DMS 273 treated with DMSO at 0.1 percent for 48 hours (cell line): ENCODE measurements at places on chromosomes 2 and 18.

DNA sequence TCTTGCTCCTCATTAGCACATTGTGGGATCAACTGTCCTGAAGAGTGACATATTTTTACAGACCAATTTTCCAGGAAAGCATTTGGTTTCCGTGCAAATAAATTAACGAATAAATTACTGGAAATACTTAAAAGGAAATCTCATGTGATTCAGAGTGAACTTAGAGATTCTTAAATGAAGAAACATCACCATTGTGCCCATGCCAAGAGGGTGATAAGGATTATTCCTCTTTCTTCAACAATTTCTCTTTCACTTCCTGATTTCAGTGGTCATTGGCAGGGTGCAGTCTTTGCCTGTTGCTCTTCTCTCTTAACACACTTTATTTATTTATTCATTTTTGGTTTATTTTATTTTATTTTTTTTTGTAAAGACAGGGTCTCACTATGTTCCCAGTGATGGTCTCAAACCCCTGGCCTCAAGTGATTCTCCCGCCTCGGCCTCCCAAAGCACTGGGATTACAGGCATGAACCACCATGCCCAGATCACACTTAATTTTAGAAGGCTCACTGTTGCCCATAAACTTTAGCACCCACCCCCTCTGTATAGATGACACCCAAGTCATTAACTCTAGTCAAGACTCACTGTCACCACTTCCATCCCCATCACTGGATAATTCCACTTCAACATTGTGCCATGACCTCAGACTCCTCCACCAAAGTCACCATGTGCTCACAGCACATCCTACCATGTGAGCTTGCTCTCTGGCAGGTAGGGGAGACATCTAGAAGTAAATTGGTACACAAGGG is 92.6 kb upstream of the CERS6 start:
- no peak for DNase-seq

DNA sequence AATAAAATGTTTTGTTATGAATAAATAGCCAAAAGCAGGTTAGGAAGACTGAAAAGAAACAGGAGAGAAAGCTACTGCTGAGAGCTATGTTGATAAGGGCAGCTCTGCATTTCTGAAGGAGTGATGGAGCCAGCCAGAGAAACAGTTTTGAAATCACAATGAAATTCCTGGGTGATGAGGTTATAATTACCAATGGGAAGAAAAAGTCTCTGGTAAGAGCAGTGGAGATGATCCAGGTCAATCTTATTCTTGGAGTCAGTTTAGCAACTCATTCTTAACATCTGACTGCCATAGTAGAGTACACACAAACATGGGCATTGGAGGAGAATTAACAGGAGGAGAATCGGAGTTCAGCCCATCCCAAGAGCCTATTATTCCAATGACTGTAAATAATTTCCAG is 2.4 kb downstream of the ALKAL2 start:
- no peak for DNase-seq

DNA sequence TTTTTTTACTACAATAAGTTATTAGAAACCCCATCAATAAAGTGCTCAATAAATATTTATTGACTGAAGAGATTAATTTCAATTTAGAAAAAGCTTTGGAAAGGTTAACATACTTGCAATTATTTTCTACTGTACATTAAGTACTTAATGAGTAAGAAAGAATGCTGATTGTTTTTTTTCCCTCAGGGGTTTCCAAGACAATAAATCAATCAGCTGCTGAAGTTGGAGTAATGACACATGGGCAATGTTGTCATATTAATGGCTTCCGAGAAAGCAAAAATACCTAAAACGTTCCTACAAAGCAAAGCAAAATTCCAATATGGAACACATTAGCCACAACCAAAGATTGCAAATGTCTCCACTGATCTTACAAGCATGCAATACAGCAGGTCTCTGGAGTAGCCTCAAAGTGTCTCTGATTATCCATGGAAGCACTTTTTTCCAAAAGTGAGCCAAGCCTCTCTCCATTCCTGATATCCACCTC is 66.7 kb downstream of the ZC3H6 start:
- DNase-seq: no peak

- DNase-seq: no peak
Observed at GRCh38 chr2:189860161-189860560, 75.9 kb downstream of the PMS1 start.

DNA sequence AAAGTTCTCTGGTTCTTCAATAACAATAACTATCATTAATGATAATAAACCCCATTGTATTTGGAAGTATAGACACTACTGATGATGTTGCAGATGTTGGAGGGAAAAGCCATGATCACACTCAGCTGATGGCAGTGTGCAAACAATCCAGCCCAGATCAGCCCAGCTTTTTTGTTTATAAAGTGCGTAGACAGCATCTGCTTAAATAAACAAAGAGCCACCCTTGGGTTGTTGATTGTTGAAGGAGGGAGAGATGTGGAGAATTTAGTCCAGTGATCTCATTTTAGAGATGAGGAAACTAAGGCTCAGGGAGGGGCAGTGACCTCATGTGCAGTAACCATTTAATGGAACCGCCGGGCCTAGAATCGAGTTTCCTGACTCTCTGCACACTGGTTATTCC is 56.0 kb upstream of the MEX3C start:
- no peak for DNase-seq

- no peak for DNase-seq
Observed at GRCh38 chr2:200039724-200040650, 84.6 kb downstream of the MAIP1 start.

DNA sequence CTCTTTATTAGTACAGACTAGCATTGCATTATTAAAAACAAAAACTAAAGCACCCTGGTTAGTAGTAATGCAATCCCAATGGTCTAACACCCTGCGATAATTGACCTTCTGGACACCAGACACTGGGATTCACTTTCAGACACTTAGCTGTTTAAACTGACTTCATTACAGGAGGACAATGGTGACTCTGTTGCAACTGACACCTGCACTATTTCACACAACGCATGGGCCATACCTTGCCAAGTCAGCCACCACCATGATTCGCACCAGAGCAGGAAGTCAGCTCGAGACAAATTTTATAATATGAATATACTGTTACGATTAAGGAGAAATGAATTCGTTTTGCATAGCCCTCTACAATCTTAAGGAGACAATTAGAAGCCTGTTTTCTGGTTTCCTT is 150.7 kb downstream of the MEIS1 start:
- DNase-seq: no peak

DNA sequence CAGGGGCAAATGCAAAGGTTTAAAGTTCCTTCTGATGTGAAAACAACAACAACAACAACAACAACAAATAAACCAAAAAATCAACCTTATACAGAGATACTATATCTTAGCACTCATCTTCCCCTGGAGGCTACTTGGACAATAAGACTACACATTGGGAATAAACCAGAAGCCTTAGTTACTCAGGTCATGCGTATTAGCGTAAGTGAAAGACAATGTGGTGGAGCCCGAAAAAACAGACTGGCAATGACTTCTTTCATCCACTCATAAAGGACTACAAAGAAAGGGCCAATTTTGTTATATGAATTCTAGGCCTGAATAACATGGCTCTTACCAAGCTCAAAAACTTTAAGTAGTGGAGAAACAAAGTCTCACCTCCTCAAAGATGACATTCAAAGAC is 19.4 kb upstream of the PPP4R3B start:
- DNase-seq: no peak

- no peak for DNase-seq
Observed at GRCh38 chr2:36797324-36798070, 101.0 kb downstream of the VIT start.

- DNase-seq: no peak
Observed at GRCh38 chr18:58762781-58763171, 91.5 kb downstream of the MALT1 start.

DNA sequence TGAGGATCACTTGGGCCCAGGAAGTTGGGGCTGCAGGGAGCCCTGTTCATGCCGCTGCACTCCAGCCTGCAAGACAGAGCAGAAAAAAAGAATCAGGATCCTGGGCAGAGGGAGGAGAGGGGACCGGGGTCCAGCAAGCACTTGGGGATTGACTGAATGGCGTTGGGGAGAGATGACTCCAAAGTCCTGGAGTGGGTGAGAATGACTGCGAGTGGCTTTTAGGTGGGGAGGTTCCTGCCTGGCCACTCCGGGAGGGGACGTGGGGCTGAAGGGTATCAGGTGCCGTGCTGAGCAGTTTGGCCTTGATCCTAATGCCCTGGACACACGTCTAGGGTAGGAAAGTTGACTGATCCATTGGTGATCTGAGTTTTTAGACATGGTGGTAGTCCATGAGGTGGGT is 3.5 kb upstream of the NFATC1 start:
- DNase-seq: no peak
